ENCODE measurements at places on chromosomes 6 and 20. TPM values are rescaled to one million over a fixed set of nuclear protein-coding genes. Genes with fewer than 3 reads are reported as not detected.

GJA1 gene
- total RNA-seq = 140 TPM

BNIP5 gene
- total RNA-seq = not detected

- no peak overlapping the region for H3K27ac ChIP-seq
- H3K4me1 ChIP-seq = no peaks in the 10 kb centered on the region
- DNase-seq = no peak
- H3K4me3 ChIP-seq = no peak overlapping the region
- peaks cover 13% of the 10 kb centered on the region for H3K36me3 ChIP-seq
Measured at GRCh38 chr6:70790483-70791224, 123.0 kb downstream of the SMAP1 start.

- H3K36me3 ChIP-seq = peaks cover 58% of the 10 kb centered on the region
- no peak for DNase-seq
- no peaks in the 10 kb centered on the region for H3K27me3 ChIP-seq
- no peak overlapping the region for H3K4me3 ChIP-seq
- H3K27ac ChIP-seq = no peak overlapping the region
- H3K4me1 ChIP-seq = no peaks in the 10 kb centered on the region
Measured at GRCh38 chr6:17665132-17665531, 41.6 kb downstream of the NUP153 start.

DNA sequence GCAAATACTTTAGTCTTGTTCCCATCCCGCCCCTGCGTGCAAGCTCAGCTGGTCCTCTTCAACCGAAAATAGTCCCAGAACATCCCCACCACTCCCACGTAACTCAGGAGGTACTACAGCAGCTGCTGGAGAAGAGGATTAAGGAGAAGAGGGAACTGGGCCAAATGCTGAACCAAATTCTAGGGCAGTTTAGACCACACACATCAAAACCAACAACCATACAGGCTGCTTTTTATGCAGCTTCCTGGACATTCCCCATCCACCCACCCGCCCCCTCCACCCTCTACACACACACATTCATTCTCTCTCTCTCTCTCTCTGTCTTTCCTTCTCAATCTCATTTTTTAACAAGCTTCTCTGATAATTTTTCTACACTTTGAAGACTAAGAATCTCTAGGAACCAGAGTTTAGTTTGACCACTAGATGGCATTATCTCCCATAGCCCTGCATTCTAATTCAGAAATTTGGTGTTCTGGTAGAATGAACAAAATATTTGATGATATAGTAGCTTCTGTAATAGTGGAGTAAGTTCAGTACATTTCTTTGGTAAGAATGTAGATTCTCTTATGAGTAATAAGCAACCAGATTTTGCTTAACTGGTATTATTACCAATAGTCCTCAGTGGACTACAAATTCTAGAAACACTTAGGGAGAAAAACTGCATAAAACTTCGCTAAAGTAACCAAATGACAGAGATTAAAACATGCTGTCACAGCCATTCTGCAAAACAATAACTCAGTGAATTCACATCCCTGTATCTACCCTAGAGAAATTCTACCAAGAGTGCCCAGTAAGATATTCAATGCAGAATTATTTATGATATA lies 52.1 kb upstream of the BEND6 start:
- no peak overlapping the region for H3K4me3 ChIP-seq
- peaks cover 14% of the 10 kb centered on the region for H3K36me3 ChIP-seq
- DNase-seq = no peak
- no peaks in the 10 kb centered on the region for H3K27me3 ChIP-seq

DNA sequence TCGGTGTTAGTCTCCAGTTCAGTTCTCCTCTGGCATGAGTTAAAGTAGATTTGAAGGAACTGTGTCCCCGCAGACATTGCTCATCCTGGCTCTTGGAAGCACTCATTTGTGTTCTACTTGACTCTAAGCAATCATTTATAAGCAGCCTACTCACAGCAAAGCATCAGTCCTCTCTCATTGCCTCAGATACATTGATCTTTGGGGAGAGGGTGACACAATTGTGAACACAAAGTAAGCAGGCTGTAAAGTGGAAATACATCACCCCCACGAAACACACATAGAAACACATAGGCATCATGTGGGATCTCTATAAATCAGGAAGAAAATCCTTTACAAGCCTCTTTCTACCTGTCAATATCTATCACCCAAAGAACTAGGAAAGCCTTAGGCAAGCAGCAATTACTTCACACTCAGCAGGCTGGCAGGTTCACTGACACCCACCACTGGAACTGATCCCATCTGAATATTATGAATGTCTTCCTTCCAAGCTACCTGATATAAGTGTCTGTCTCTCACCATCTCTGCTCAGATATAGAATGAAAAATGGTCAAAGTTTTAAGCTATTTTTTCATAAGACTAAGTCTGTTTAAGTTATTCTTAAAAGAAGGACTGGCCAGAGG lies 675.8 kb downstream of the HACE1 start:
- no peak overlapping the region for H3K27ac ChIP-seq
- H3K4me3 ChIP-seq = no peak overlapping the region
- no peaks in the 10 kb centered on the region for H3K36me3 ChIP-seq
- H3K4me1 ChIP-seq = peaks cover 5% of the 10 kb centered on the region

GRCh38 chr6:136795996-136796395 lies 3.7 kb upstream of the MAP3K5 start:
- H3K27ac ChIP-seq = no peak overlapping the region
- peaks cover 5% of the 10 kb centered on the region for H3K27me3 ChIP-seq
- H3K4me3 ChIP-seq = no peak overlapping the region
- no peaks in the 10 kb centered on the region for H3K36me3 ChIP-seq
- H3K4me1 ChIP-seq = peaks cover 12% of the 10 kb centered on the region

GRCh38 chr6:1040393-1040792 lies 271.5 kb upstream of the FOXQ1 start:
- no peak overlapping the region for H3K27ac ChIP-seq
- no peaks in the 10 kb centered on the region for H3K4me1 ChIP-seq
- no peak overlapping the region for H3K4me3 ChIP-seq

- no peak for DNase-seq
- H3K4me3 ChIP-seq = no peak overlapping the region
Measured at GRCh38 chr6:47262231-47262630, 47.5 kb downstream of the TNFRSF21 start.

- no peaks in the 10 kb centered on the region for H3K4me1 ChIP-seq
- H3K27me3 ChIP-seq = peaks cover 90% of the 10 kb centered on the region
- H3K27ac ChIP-seq = no peak overlapping the region
- DNase-seq = no peak
Measured at GRCh38 chr6:29728173-29728874, 5.1 kb downstream of the HLA-F start.

GRCh38 chr6:17729223-17730077 lies 22.7 kb upstream of the NUP153 start:
- no peak overlapping the region for H3K27ac ChIP-seq
- H3K4me3 ChIP-seq = no peak overlapping the region
- peaks cover 7% of the 10 kb centered on the region for H3K4me1 ChIP-seq
- no peaks in the 10 kb centered on the region for H3K27me3 ChIP-seq
- DNase-seq = no peak
- no peaks in the 10 kb centered on the region for H3K36me3 ChIP-seq

DNA sequence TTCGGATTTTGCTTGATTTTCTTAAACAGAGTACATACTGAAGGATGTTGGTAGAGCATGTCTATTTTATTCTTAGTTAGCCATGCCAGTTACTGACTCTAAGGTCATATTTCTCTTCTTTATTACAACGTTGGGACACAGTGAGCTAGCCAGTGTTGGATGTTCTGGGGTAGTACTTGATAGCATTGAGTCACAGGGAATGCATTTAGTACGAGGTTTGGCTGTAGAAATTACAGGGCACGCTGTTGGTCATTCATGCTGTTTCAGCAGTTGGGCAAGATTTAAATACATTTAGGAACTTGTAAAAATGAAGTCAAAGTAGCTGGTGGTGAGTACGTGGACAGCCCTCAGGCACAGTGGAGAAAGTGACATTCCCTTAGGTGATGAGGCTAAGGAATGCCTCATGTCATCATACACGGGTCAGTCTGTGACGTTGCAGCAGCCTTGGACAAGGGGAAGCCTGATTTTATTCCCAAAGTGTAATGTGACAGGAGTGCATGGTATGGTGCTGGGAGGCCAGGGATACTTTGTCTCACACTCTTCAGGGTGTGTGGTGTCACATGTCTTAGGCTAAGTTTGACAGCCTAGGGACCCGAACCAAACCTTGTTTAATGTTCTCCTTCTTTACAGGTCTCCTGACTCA lies 57.7 kb upstream of the SLC22A1 start:
- peaks cover 55% of the 10 kb centered on the region for H3K36me3 ChIP-seq
- H3K4me1 ChIP-seq = no peaks in the 10 kb centered on the region
- H3K27ac ChIP-seq = no peak overlapping the region

GRCh38 chr20:14723614-14724013 lies 386.2 kb upstream of the FLRT3 start:
- no peak for DNase-seq
- H3K4me1 ChIP-seq = peaks cover 39% of the 10 kb centered on the region
- H3K4me3 ChIP-seq = no peak overlapping the region
- H3K27ac ChIP-seq = peak overlapping the region; percentile 51
- no peaks in the 10 kb centered on the region for H3K36me3 ChIP-seq
- no peaks in the 10 kb centered on the region for H3K27me3 ChIP-seq

- no peaks in the 10 kb centered on the region for H3K4me1 ChIP-seq
- H3K36me3 ChIP-seq = peaks cover 1% of the 10 kb centered on the region
- no peaks in the 10 kb centered on the region for H3K27me3 ChIP-seq
- no peak for DNase-seq
- H3K27ac ChIP-seq = no peak overlapping the region
Measured at GRCh38 chr20:43711098-43711654, 15.6 kb downstream of the GTSF1L start.
